ENCODE measurements at places on chromosomes 4 and X. TPM values are rescaled to one million over a fixed set of nuclear protein-coding genes. Genes with fewer than 3 reads are reported as not detected.

Gene DIPK2B
- total RNA-seq, result 2.5 TPM

Gene DUSP9
- total RNA-seq, result 2.8 TPM

Gene BRS3
- 2.5 TPM for total RNA-seq

Gene SORCS2
- total RNA-seq, result 20.3 TPM

Gene ATP1B4
- not detected for total RNA-seq

Gene SSX4B
- total RNA-seq, result not detected

Gene NDNF
- 11.8 TPM for total RNA-seq

Gene GRID2
- 56.5 TPM for total RNA-seq

Gene TLR1
- total RNA-seq, result 8.3 TPM

Gene BTK
- 2.1 TPM for total RNA-seq

Gene PAGE2B
- total RNA-seq, result not detected

Gene CCDC160
- 8.5 TPM for total RNA-seq

Gene AR
- total RNA-seq, result 1.8 TPM

Gene WDR17
- total RNA-seq, result 84.2 TPM

Gene GAB1
- total RNA-seq, result 34.6 TPM

Gene ANKRD37
- total RNA-seq, result 12.2 TPM

Gene ZNF732
- 0.69 TPM for total RNA-seq

Gene IBSP
- total RNA-seq, result not detected

Gene PSAPL1
- total RNA-seq, result not detected

Gene NHS
- total RNA-seq, result 14.8 TPM

Gene ASB5
- total RNA-seq, result 0.46 TPM

Gene EMCN
- 3.7 TPM for total RNA-seq

Gene MSX1
- 2.1 TPM for total RNA-seq

Gene MAGEA2B
- total RNA-seq, result not detected

Gene CLDN34
- total RNA-seq, result not detected

Gene SLC16A2
- total RNA-seq, result 24.5 TPM

Gene SLITRK4
- total RNA-seq, result 59.3 TPM

Gene PRKG2
- total RNA-seq, result 7.6 TPM

Gene CT45A2
- not detected for total RNA-seq

Gene WDR44
- total RNA-seq, result 44.3 TPM

Gene HELQ
- 15.9 TPM for total RNA-seq

Gene RAP1GDS1
- total RNA-seq, result 172 TPM

Gene GAB3
- 1.4 TPM for total RNA-seq
